Ureter (tissue), 1 donor: ENCODE measurements at places on chromosomes 6 and 20. TPM values are rescaled to one million over a fixed set of nuclear protein-coding genes. Genes with fewer than 3 reads are reported as not detected.

Gene C6orf58
- total RNA-seq, result 0.55 TPM

DNA sequence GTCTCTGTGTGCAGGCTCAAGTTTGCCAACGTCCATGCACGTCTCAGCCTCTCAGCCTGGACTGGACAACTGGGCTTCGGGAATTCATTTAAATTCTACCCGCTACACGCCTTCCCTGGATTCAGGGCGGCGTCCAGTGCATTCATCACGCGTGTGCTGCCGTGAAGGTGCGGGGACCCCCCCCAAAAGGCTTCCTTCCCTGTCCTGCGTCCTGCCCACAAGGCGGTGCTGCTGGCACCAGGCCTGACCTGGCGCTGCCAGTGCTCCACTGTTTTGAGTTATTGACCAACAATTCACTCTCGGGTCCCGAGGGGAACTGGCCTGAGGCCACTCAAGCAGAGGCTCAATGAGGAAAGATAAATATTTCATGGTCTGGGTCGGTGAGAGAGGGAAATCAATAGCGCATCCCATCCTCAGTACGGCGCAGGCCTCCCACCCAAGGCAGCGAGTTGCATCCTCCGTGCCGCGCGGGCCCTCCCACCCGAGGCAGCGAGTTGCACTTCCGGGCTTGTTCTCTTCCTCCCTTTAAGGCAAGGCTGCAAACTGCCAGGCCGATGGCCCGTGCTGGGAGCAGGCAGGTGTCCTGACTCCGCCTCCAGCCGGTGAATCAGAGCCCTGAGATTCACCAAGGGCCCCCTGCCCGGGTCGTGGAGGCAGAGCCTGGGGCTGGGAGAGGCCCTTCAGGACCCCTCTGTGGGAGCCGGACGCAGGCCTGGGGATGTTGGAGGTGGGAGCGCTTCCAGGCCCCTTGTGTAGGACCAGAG lies 22.8 kb upstream of the BHLHE23 start:
- DNase-seq, result no peak

Gene SLC32A1
- total RNA-seq, result not detected

Gene SMOC2
- 26.1 TPM for total RNA-seq

- DNase-seq, result no peak
Observed at GRCh38 chr6:22442826-22443225, 126.5 kb upstream of the HDGFL1 start.

GRCh38 chr6:105879146-105879545 lies 207.0 kb upstream of the PRDM1 start:
- DNase-seq, result no peak

- no peak for DNase-seq
Observed at GRCh38 chr6:158066136-158066781, 84.6 kb downstream of the SYNJ2 start.

DNA sequence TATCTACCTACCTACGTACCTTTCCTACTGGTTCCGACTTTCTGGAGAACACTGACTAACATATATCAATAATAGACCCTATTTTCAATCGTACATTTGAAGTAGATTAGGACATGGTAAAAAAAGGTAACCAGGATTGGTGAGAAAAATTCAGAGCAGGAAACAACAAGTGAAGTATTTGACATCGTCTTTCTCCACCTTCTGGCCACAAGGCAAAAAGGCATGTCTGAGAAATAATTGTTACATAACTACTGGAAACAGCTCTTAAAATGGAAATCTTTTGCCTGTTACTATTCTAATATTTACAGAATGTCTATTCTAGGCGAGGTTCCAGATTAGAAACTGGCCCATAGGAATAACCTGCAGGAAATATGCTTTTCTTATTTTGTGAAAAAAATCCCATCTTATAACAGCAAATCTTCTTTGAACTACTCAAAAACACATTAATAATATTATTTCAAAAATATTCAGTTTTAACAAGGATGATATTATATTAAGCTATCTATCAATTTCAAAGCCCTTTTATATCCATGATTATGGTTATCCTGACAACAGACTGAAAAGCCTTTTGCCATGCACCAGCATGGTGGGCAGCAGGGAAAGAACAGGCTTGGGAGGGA lies 80.8 kb downstream of the RCAN2 start:
- DNase-seq, result peak; percentile 51

GRCh38 chr6:128057541-128057940 lies 156.7 kb upstream of the THEMIS start:
- no peak for DNase-seq

DNA sequence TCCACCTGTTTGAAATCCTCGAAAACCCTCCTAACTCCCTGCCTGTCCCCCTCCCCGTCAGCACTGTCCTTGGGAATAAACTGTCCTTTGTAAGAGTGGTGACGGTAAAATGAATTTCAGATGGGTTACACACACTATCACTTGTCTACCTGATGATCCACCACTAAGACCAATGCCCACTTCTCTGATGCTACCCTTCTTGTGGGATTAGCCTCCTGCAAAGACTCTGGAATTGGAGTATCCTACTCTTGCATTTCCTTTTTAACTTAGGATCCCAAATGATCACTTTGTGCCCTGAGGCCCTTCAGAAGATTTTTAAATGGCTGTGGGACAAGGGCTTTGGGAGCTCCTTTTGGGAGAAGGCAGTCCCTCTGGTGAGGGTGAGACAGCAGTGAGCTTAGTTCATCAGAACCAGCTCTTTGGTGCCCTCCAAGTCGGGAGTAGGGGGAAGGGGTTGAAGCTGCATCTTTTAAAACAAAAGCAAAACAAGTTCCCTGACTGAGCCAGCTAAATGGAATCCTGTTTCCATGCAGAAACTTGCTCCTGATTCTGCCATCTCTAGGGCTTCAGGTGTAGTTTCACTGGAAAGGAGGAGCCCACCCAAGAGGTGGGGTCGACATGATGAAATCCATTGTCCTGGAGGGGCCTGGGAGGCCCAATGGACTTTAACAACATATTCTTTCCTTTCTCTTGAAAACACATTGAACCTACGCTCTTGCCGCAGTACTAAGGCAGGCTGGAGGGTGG lies 86.5 kb downstream of the ASXL1 start:
- DNase-seq, result peak; percentile 20

Gene SAMHD1
- total RNA-seq, result 95.4 TPM

DNA sequence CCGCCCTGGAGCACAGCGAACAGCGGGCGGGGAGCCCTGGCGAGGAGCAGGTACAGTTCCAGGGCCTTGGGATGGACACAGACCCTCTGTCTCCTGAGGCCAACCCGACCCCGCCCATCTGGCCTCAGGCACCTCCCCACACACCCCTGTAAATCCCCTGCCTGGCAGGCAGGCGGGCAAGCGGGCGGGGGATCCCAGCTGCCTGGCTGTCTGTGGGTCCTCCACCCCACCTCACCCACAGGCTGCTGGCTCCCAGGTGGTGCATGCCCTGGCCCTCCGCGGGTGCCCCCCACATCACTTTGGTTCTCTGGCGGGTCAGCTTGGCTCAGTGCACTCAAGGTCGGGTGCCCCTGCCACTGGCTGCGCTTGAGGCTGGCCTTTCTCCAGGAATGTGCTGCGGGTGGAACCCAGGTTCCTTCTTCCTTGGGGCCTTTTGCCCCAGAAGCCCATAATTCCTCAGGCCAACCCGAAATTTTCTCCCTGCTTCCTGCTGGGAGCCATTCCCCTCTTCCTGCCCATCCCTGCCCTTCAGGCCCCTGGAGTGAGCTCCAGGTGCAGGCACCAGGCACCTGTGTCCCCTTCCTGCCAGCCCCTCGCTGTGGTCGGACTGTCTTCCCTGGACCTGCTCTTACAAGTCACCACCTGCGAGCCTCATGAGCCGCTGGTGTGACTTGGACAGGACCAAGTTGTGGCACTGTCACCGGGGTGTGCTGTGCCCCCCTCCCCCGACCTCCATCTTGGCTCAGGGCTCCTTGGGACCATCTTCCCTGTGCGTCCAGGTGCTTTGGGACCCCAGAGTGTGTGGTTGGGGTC lies 5.3 kb upstream of the TNFRSF6B start:
- DNase-seq, result no peak

DNA sequence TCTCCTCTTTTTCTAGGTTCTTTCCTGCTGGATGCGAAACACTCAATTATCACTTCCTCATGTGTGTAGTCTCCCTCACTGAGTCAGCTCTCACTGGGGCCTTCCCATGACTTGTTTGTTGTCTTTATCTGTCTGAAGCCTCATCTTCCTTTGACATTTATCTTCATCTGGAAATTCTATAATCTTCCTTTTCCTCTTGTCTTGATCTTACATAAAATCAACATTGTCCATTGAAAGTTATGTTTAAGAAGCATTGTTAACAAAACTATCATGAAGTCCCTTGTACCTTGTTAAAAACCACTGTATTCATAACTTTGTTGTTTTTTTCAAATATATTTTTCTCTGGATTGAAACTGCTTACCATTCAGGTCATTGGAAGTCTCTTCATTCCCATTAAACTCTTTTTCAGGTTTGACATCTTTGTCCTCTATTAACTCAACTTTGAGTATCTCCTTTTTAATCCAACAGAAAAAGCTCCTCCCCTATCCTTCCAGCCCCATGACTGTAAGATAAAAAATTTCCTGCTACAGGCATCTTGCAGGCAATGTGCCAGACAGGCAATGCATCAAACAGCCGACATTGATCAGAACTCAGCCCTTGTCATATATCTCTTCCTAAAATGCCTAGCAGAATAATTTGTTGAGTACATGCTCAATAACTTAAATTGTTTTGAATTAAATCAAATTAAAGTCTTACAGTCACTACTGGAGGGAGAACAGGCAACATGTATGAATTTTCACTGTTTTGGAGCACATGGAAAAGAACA lies 34.8 kb downstream of the MYLIP start:
- DNase-seq, result no peak

- peak; percentile 51 for DNase-seq
Observed at GRCh38 chr20:24649787-24650490, 180.5 kb downstream of the SYNDIG1 start.

DNA sequence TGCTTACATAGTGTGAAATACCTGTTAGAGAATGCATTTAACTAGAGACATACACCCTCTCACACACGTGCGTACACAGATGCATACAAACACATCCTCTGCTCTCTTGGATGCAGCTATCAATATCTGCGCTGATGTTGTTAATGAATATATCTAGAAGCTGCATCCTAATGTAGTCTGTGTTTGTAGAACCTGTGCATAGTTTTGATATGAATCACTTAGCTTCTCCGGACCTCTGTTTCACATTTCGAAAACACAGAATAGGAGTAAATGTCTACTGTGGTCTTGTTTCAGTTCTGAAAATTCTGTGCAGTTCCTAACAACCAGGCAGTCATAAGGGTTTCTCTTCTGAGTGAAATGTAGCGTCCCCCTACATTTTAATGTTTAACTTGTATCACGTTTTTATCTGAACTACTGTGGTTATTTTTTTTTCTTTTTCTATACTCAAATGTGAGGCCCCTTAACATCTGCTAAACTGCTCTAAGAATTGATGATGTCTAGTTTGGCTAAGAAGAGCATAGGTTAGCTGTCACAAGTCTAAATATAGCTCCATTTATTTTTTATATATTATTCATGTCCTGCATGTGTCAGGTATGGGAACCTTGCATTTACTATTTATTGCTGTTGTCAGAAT lies 254.5 kb downstream of the TMEM242 start:
- DNase-seq, result no peak

DNA sequence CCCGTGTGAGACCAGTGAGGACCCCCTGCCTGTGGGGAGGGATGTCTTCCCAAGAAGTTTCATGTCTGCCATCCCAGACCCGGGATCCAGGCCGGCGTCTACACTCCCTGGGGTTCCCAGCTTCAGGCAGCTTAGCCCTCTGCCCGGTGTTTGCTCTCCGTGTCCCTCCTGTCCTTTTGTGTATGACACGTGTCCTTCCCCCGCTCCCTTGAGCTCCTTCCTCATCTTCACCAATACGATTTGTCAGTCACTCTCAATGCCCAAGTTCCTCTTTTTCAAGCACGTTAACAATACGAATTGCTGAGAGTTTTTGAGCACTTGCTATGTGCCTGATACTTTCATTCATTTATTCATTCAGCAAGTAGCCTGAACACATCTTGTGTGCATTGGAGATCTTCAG lies 115.6 kb upstream of the PTPN1 start:
- DNase-seq, result no peak

GRCh38 chr6:21144928-21145327 lies 448.6 kb upstream of the SOX4 start:
- no peak for DNase-seq

Gene COL20A1
- not detected for total RNA-seq

- DNase-seq, result no peak
Observed at GRCh38 chr6:78580923-78581322, 286.4 kb upstream of the IRAK1BP1 start.

DNA sequence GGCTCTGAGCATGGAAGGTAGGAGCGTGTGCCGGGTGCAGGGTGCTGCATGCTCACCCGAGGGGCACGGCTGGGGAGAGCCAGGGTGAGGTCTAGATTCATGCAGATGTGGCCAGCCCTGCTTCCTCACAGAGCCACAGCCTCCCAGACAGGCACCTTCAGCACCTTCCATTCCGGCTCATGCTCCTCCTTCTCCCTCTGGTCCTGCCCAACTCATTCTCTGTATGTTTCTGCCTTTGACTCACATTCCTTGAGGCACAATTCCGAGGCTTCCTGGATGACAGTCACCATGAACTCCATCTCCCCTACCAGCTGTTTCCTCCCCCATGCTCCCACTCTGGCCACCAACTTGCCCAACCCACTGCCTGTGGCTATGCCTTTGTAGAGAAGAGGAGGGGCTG lies 35.4 kb downstream of the DACT2 start:
- no peak for DNase-seq

Gene CLIC5
- total RNA-seq, result 8.0 TPM

GRCh38 chr6:142013287-142013686 lies 119.4 kb upstream of the GJE1 start:
- DNase-seq, result no peak

Gene C6orf132
- total RNA-seq, result 69.3 TPM

Gene LHFPL5
- total RNA-seq, result not detected

Gene GTF2H4
- 30.4 TPM for total RNA-seq

DNA sequence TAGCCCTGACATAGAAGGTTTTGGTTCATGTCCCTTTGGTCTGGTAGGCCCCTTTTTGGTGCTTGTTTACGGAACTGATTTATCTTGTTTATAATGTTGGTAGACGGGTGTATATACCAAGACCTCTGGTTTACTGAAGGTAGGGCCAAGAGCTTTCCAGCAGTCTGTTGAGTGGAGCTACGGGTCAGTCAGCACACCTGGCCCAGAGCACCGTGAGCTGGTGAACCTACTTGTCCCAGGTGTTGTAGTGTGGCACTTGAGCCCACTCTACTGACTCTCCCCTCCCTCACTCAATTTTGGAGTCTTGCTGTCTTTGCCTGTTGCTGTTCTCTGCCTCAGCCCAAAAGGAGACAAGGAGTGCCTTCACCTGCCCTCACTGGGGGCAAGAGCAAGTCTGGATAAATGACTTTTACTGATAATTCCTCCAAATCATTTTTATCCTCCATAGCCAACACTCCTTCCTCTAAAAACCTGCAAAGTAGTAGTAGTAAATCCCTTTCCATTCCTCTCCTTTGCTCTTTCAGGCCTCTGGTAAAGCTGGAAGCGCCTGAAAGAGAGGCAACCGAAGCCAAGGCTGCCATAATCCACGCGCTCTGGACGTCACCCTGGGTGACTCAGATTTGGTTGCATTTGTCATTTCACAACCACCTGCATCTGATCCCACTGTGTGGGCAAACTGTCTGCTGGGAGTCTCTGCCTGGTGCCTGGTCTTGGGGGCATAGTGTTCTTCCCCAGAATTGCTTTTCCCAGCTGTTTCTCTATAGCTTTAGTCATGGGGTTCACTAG lies 22.2 kb downstream of the RREB1 start:
- no peak for DNase-seq

- no peak for DNase-seq
Observed at GRCh38 chr20:44886266-44886651, 754 bp downstream of the YWHAB start.

- DNase-seq, result no peak
Observed at GRCh38 chr20:53841741-53842140, 228.7 kb downstream of the BCAS1 start.

Gene DBNDD2
- total RNA-seq, result 63.0 TPM

Gene TRIM40
- not detected for total RNA-seq

GRCh38 chr20:10454151-10454750 lies 19.1 kb downstream of the SLX4IP start:
- no peak for DNase-seq
